ENCODE measurements at places on chromosomes 5 and 9.

- no peak for DNase-seq
Measured at GRCh38 chr9:95433096-95433819, 83.5 kb downstream of the PTCH1 start.

GRCh38 chr5:135112008-135112725 lies 78.1 kb upstream of the PITX1 start:
- DNase-seq: no peak

DNA sequence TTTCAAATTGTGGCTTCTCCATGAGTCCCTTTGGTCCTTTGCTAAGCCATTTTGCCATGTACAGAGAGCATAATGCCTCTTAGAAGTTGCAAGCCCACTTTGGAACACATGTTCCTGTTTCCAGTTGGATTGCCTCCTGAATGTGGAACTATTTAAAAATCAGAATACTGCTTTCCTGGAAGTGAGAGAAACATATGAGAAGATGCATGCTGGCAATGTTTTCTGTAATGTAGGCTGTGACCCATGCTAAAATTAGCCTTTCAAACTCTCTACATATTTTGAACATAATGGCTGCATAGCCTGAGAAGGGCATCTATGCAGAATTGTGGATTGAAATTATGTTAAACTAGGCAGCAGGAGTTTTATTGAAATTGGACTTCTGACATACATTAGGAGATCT lies 175.5 kb upstream of the PAPPA start:
- no peak for DNase-seq

DNA sequence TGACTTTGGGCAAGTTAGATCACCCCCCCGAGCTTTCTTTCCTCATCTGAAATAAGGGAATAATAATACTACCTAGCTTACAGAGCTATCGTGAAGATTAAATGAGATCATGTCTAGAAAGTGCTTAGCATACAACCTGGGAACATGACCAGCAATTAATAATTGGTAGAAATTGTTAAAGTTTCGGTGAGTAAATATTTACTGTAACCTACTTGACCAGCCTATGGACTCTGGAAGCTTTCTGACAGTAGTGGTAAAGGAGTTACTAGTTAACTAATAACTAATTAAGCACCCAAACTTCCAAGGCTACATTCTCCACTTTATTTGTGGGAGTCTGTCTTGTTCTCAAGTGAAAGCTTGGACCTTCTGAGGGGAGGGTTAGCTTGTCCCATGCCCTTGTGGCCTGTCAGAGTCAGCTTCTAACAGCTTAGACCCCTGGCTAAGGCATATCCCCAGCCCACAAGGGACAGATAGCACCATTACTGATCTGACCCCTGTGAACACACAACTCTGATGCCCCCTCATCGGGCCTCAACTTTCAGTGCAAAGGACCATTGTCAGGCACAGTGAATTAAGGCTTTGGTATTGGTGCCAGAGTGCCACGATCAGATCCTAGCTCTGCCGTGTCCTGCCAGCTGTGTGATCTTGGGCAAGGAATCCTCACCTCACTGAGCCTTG lies 58.7 kb upstream of the SAP30L start:
- no peak for DNase-seq

GRCh38 chr9:15501179-15501578 lies 9.6 kb downstream of the PSIP1 start:
- no peak for DNase-seq

GRCh38 chr5:167872791-167873190 lies 418.7 kb upstream of the WWC1 start:
- DNase-seq: no peak

DNA sequence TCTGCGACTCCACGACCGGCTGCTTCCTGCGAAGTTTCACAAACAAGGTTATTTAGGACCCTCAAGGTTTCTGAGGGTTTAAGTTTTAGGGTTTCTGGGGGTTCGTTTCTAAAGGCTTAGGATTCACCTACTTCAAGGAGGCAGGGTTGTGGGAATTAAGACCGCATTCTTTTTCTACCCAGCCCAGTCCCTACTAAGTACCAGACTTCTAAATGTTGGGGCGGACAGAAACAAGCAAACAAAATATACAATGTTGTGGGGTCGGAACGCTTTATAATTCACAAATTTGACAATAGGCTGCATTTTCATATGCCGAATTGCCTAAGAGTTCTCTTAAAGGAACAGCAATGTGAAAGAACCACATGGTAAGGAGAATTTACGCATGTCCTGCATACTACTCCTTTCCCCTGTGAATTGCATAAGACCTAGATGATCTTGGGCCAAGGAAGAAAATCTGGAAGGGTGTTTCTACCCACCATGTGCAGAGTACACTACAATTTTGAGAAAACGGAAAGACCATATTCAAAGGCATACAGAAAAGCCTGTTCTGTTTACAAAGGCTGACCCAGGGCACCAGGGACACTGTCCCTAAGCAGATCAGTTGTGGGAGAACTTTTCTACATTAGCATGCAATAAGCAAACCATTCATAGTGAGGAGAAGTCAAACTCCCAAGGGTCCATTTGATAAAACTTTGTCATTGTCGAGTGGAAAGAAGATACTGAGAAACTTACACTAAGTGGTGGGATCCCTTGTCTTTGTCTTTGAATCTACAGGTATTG lies 457.3 kb downstream of the RAB3C start:
- no peak for DNase-seq

GRCh38 chr9:112049811-112050516 lies 125.1 kb downstream of the SUSD1 start:
- no peak for DNase-seq

DNA sequence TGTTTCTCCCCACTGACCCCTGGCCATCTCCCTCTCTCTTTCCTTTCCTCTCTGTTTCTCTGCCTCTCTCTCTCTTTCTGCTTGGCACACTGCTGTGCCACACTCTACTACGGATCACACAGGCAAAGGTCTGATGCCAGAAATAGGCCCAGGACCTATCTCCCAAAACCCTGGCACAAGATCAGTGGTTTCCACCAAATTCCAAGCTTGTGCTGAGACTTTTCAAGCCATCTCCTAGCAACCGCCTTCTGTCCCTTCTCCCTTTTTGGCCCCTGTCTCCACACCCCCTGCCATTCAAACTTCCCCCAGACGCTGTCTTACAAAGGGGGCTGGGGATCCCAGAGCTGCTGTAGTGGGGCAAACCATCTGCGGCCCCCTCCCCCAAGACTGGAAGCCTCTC lies 38.5 kb upstream of the RARS1 start:
- no peak for DNase-seq

DNA sequence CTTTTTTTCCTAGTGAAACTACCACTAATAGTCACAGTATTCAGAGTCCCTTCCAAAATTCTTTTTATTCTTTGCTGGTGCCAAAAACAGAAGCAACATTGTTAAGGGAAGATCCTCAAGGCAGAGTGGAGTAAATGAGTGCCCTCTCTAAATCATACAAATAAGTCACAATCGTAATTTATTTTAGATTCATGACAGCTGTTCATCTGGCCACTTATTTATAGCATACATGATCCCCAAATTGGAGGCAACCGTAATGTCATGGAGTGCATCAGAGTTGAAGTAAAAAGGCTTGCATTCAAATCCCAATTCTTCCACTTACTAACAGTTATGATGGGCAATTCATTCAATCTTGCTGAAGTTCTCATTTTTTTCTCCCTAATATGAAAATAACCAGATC lies 33.4 kb downstream of the POLK start:
- DNase-seq: no peak
